ENCODE measurements at places on chromosomes 7 and 10.

GRCh38 chr7:137316648-137317353, 26.7 kb downstream of the PTN start:
- DNase-seq: no peak

DNA sequence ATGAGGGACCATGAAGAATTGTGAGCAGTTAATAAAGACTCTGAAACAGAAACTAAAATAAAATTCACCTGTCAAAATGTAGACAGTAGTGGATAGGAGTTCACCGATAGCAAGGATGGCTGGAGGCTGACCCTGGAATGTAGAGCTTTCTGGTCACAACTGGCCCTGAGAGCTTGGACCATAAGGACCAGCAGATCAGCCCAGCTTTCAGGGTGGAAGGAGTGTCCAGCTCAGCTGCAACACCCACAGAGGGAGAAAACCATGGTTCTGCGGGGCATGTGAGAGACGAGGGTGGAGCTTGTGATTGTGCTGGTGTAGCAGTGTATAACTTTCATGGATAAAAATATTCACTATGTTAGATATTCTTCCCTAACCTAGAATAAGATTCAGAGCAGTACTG, 199.9 kb downstream of the KCND2 start:
- no peak for DNase-seq

DNA sequence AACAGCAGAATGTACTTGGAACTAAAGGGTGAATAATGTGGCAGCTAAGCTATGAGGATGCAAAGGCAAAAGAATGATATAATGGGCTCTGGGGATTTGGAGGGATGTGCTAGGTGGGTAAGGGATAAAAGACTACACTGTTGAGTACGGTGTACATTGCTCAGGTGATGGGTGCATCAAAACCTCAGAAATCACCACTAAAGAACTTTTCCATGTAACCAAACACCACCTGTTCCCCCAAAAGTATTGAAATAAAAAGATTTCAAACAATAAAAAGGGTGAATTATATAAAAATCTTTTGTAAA, 1.6 kb upstream of the CHCHD2 start:
- no peak for DNase-seq

DNA sequence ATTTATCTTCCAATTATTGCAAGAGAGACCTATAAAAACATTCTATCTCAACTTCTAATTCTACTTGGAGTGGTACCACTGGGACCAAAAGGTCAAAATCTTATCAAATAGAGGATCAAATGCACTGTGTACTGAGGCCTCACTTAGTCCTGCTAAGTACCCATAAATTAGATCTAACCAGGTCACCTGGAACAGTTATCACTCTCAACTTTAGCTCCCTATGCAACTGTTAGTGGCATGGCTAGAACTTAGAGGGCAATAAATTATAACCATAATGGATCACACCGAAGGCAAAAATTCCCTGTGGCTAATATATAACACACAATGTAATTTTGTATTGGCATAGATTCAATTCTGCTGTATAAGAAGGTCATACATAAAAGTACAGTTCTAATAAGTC, 428.9 kb downstream of the PCDH15 start:
- DNase-seq: no peak

DNA sequence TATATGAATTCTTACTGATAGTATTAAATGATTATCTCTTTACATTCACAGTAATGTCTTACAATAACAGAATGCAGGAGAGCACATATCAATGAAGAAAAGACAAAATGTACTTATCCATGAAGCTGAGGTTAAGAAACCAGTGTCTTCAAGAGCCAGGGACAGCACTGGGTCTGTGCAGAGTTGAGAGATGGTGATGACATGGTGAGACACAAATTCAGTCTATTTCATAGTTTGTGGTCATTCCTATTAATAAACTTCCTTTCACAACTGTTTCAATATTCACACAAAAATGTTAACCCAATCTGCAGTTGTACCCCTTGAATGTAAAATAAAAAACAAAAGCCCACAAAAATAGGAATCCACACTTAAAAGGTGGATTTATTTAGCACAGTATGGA, 5.3 kb upstream of the MAGI2 start:
- DNase-seq: no peak

DNA sequence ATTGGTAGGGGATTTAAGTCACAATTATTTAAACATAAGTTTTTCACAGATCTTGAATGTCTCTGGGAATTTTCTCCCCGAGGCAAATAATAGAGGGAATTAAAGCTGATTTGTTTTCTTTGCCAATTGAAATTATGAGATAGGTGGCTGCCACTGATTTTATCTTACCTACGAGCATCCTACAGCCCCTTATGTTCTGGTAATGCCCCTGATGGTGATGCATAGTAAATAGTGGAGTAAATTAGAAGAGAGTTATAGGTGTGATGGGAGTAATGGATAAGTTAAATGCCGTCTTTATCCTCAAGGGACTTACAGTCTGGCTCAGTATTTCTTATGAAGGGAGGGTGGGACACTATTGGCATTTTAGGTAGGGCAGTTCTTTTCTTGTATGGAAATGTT, 58.1 kb downstream of the HDAC9 start:
- DNase-seq: no peak

- no peak for DNase-seq
Observed at GRCh38 chr7:36438211-36438610, 48.5 kb downstream of the ANLN start.

GRCh38 chr7:22564511-22565045, 64.6 kb upstream of the STEAP1B start:
- no peak for DNase-seq

GRCh38 chr10:68829521-68829920, 2.2 kb downstream of the STOX1 start:
- no peak for DNase-seq

DNA sequence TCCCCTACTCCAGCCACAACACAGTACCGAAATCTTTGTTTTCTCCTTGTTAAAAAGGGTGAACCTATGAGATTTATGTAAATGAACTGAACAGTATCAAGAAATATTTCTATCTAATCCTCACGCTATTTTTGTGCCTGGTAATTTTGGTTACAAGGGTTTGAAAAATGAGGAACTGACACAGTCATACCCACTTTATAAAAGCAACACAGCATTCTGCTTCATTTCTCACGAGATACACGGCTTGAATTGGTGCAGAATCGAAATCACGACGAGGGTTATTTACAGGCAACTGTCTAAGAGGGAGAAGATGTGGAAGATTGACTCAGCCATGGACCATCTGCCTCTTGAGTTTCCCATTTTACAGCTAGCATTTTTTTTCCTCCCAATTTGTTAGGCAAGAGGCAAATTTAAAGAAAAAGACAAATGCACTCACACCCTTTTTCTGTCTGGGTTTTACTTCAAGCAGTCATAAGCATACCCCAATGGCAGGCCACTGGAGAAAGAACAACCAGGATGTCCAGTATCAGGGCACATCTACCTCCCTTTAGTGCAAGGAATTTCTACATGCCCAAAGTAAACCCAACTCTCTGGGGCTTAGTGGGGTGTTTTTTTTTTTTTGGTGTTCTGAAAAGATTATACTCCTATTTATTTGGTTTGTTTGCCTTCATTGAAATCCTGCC, 108.1 kb downstream of the ITGB8 start:
- no peak for DNase-seq

DNA sequence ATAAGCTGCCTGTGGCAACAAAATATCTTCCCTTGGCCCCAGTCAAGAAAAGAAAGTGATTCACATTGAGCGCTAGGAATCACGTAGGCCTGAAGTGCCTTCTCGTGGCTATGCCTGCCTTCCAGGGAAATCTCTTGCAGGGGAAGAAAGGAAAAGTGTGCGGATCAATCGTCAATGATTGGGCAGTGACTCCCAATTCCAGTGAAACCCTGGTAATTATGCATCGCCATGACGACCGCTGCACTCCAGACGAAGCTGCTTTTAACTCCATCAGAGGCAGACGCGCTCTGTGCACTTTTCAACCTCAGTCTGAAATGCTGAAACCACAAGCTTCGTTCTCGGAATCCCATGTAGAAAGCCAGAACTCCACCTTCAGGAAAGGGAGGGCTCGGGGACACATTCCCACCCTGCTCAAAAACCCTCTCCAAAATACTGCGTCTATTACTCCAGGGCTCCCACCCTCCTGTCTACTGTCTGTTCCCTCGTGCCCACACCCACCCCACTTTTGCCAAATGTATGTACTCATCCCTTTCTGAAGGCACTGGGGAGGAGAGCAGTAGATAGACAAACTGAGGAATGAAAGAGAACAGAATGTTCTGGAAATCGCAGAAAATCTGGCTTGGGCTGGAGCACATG, 24.2 kb upstream of the PRKAG2 start:
- no peak for DNase-seq

GRCh38 chr10:822661-823367, 108.7 kb downstream of the LARP4B start:
- DNase-seq: no peak

DNA sequence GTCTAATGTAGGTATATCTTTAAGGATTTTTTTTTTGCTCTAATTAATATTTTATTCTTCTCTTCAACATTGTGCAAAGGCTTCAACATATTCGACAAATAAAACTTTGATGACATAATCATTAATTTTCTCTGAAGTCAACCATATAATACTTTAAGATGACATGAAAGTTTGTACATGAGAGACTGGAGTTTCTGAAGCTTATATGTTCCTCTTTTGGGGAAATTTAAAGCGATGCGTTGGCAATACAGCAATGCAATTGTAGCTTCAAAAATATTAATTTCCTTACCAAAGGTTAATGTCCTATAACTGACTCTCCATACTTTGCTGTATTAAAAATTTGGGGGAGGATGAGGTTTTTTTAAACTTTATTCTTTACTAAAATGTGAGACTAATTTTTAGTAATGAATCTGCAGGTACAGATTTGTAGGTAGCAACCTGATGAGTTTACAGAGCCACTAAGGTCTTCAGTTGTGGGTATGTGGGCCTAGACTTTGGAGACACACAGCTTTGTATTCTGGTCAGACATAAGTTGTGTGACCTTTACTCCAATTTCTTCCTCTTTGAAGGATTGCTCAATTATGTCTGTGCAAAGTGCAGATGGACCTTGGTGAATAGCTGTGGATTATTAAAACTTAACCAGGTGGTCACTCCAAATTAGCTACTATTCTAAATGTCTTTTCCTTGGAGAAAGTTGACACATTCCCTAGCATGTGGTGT, 18.0 kb upstream of the LIPA start:
- no peak for DNase-seq

DNA sequence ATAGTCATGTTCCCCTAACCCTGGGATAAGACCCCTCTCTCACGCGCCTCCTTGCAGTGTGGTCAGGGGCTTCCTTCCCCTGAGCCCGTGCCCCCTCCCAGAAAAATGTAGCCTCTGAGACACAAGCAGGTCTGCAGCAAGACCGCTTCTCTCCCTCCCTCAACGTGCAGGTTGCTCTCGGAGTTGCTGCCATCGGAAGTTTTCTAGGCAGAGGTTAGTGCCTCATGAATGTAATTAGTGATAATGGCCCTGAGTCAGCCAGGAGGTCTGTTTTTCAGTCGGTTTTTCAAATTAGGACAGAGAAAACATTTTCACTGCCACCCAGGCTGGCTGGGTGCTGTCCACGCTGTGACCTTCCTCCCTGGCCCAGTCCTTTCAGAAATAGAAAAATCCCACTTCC, 43.2 kb upstream of the PRLHR start:
- no peak for DNase-seq

DNA sequence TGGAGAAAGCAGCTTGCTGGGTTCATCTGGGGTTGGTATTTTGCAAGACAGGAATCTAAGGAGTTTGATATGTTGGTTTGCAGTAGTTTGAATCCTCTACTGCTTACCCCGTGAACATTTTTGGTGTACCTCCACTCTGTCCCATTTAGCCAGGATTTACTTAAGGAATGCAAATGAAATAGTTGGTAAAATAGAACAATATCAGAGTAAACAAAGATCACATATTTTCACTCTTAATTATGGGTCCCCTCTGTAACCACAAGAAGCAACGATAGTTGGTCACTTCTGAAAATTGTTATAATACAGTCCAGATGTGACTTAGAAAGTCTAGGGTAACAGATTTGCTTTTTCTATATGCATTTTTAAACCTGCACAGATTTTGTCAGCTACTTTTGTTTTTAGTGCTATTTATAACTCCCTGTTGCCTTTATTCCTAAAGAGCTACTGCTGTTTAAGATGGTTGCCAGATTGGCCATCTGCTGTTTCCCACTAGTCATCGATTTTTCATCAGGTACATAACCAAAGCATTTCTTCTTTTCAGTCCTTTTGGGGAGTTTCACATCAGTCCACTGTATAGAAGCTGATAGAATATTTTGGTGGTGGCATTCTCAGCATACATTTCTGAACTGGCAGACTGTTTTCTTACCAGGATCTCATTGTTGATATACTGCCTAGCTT, 37.6 kb downstream of the MAPK8 start:
- no peak for DNase-seq

- DNase-seq: peak; percentile 29
Observed at GRCh38 chr10:6269953-6270867, 67.5 kb downstream of the PFKFB3 start.

GRCh38 chr7:96685353-96685752, 24.3 kb downstream of the SEM1 start:
- no peak for DNase-seq

DNA sequence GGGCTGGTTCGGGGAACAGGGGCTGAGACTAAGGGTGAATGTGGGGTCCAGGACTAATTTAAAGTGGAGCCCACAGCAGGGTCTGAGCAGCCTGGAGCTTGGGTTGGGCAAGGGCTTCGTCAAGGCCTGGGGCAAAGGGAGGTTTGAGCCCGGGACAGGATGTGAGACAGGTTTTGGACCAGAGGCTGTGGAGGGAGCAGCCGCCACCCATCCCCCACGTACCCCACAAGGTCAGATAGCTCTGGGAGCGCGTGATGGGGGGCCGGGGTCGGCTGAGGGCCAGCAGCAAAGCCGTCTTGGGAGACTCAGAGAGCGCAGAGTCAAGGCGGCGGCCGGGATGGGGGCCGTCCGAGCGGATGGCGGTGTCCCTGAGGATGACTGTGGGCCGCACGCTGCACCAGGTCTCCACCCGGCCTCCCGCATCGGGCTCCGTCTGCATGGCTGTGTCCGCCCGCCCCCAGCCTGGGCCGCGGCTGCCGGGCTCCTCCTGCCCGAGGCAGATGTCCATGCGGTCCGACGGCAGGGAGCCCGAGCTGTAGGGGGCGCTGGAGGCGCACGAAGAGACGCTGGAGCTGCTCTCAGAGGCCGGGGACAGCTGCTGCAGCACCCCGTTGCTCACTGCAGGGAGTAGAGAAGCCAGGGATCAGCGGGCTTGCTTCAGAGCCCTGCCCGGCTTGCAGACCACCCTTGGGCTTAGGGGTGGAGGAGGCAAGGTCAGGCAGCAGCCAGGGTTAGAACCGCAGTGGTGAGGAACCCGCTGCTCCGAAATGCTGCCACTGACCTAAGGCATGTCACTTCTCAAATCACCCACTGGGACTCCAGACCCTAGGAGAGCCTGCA, 12.1 kb downstream of the PDZD7 start:
- DNase-seq: no peak

Measured in stimulated activated CD4-positive, alpha-beta T cell treated with anti-CD3 and anti-CD28 coated beads, Interleukin-1b, Interleukin-23, amount 100 ng/mL, for 1 hour (primary cell).